ENCODE measurements at places on chromosomes 3 and 15.

DNA sequence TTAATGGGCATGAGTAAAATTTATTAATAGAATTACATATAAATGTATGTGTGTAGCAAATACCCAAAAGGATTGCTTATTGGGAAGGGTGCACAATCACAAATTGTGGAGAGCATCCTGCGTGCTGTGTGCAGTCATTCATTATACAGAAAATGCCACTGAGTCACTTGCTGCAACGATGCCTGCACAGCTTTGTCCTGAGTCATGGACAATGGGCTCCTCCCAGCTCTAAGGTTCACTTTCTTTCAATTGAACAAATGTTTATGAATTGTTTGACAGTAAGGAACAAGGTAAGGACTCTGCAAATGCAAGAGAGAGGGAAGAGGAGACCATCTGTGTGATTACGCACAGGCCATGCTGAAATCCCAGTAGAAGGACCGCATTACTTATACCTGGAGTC lies 18.7 kb downstream of the CFAP161 start:
- no peak for DNase-seq

DNA sequence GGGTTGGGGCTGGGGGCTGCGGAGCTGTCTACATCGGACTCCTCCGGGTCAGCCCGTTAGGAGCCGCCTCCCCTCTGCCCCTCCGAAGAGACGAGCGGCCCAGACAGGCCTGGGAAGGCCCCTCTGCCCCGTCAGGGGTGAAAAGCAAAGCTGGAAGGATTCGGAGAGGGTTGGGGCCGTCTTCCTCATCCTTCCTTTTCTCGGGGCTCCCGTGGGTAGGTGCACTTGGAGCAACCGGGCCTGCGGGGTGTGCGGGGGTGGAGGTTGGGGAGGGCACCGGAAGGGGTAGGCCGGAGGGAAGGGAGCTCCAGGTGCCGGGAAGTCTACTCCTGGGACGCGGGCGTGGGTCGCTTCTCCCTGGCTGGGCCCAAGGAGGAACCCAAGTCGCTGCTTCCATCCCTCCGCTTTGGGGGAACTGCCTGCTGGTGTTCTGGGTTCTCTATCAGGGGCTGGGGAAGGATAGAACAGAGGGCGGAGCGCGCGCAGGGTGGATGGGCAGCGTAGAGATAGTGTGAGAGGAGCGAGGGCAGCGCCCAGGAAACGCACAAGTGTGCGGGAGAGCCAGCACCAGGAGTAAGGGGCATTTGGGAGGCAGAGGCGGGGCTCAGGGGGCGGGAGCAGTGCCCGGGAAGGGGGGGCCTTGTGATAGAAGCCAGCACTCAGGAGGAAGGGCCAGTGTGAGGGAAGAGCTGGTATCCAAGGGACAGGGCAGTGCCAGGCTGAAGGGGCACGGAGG lies 590 bp downstream of the POLR2H start:
- peak; percentile 35 for DNase-seq

DNA sequence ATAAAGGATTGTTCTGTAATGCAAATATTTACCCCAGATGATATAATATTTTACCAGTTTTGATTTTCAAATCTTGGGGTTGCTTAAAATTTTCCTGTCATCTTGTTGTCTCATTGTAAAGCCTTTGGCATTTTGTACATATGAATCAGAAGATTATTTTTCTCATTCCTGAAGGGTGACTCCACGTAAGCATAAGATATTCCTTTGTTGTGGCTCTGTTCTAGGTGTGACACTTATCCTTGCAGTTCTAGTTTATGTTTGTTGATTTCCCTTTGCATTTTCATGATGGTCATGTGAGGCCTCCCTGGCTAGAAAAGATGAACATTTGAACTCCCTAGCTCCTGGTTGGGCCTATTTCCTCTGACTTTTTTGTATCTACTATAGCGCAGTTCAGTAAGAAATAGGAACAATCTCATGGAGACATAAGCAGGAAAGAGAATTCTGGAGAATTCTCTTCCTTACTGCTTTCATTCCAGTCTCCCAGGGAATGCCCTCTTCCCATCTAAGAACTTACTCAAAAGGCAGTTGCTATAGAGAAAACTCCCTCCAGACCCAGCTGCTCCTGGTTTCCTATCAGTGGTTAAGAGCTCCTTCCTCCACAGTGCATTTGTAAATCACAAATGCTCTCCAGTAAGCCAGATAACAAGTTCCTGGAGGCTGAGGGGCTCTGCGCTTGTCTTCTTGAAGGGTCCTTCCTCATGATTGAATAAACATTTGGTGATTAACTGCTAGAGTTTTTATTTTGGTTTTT lies 124.7 kb downstream of the WNT5A start:
- no peak for DNase-seq

DNA sequence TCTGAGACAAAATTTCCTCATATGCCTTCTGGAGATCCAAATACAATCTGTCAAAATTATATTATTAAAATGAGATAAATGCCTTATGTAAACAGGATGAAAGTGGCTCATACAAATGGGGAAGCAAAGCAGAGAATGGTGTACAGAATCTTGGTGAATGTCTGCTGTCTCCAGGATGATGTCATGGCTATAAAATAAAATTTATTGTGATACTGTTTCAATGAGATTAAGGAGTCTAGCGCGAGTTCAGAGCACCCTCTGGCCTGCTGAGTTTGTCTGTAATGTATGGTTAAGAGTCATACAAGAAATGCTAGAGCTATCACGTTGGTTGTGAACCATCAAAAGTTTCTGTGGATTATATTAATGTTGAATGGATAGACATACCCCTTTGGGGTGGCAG lies 359.7 kb downstream of the EFHB start:
- DNase-seq: no peak

DNA sequence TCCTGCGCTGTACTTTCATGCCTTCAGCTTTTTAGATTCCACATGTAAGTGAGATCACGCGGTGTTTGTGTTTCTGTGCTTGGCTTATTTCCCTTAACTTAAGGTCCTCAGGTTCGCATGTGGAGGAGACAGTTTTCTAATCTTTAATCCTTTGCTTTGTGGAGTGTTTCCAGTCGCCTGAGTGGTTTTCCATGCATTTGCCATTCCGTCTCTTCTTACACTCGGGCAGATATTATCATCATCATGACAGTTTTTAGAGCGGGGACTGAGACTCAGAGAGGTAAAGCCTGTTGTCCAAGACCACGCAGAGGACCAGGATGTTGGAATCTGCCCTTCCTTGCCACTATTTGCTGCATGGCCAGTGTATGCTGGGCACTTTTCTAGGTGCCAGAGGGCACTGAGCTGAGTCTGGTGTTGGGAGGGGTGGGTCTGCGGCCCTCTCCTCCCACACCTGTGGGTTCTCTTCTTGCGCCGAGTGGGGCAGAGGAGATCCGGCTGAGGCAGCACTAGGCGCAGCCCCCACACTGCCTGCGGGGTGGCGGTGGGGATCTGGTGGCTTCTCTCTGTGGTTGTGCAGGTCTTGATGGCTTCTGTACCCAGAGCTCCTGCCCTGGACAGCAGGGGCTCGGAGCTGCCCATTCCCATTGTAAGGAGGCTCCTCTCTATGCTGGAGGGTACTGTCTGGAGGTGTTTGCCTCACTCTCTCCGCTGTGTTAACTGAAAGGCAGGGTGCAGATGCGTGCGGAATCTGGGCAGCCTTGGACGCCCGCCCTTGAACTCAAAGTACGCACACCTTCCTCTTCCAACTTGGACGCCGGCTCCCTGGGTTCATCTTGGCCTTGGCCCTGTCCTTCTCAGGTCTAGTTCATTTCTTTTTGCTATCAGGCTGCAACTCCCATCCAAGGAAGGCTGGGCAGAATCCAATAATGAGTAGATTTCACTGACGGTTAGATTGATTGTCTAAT lies 156.0 kb upstream of the RGMA start:
- no peak for DNase-seq

- DNase-seq: no peak
Measured at GRCh38 chr3:184820525-184820924, 8.6 kb downstream of the VPS8 start.

DNA sequence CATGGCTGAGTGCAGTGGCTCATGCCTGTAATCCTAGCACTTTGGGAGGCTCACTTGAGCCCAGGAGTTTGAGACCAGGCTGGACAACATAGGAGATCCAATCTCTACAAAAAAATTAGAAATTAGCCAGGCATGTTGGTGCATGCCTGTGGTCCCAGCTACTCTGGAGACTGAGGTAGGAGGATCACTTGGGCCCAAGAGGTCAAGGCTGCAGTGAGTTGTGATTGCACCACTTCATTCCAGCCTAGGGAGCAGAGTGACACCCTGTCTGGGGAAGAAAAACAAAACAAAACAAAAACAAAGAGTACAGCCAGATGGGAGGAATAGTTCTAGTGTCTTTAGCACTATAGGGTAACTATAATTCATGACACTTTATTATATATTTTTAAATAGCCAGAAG lies 26.2 kb upstream of the COMMD4 start:
- no peak for DNase-seq

DNA sequence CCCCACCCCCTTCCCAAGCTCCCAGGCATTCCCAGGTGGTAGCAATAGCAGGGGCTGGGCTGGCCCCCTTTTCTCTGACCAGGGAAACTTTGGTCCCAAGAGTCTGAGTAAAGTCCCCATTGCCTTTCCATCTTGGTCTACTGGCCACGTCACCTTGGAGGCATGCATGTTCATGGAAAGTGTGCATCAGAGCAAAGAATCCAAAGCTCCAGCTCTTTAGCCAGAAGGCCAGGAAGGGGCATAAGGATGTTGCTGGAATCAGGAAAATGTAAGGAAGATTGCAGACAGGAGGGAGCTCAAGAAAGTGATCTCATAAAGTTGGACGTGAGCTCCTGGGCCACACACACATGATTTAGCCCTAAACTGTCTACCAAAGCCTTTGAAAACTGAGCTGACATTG lies 63.6 kb downstream of the KBTBD12 start:
- no peak for DNase-seq

DNA sequence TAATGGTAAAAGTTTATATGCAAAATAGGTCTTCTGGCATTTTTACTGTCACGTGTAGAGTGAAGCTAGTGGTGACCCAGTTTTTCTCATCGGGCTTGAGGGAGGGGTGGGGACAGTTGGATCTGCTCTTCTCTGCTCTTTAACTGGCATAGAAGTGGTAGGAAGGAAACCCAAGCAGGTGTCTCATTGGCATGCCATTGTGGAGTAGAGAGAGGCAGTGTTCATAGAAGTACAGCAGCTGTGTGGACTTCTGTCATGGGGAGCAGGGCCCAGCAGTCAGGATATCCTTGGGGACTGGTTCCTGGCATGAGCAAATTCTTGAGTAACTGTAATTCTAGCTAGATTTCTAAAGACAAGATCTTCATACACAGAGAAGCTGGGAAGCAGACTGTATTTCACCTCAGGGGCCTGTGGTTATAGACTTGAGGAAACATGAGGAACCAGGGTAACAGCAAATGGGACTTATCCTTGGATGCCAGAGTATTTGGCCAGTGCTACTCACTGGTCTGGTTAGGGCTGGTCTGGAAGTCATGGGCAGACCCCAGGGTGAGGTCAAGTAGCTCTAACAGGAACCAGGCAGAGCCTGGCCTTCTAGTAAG lies 42.9 kb downstream of the CDIN1 start:
- no peak for DNase-seq

- no peak for DNase-seq
Measured at GRCh38 chr3:17639765-17640164, 102.7 kb downstream of the TBC1D5 start.

DNA sequence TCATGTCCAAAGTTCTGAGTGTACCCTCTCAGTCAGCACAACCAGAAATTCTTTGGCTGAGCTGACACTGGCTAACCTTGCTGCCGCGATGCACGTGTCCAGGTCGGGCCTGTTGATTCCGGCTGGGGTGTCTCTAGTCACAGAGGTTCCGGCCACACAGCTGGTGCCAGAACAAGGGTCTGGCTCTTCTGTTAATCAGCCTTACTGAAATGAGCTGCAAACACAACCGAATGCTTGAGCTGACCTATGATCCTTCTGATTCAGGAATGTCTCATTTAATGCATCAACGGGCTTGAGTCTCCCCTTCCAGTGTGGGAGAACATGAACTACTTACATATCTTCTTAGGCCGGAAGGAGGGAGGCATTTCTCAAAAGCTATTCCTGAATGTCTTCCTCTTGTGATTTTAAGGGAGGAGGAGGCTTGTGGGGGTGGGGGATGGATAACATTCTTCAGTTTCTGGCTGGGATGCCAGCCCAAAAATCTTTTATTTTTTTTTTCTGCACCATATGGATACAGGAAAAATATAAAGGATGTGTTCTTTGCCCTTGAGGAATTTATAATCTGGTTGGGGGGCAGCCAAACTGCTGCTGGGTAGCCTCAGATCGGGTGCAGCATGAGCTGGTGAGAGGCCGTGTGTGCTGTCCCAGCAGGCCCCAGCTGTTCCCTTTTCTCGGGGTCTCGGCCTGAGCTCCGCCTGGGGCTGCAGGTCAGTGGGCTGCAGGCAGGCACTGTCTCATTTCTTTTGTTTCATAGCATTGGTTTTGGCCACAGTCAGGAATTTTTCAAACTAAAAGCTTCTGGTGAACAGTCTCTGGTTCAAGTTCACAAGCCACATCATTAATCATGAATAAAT lies 319.1 kb upstream of the TBL1XR1 start:
- no peak for DNase-seq

DNA sequence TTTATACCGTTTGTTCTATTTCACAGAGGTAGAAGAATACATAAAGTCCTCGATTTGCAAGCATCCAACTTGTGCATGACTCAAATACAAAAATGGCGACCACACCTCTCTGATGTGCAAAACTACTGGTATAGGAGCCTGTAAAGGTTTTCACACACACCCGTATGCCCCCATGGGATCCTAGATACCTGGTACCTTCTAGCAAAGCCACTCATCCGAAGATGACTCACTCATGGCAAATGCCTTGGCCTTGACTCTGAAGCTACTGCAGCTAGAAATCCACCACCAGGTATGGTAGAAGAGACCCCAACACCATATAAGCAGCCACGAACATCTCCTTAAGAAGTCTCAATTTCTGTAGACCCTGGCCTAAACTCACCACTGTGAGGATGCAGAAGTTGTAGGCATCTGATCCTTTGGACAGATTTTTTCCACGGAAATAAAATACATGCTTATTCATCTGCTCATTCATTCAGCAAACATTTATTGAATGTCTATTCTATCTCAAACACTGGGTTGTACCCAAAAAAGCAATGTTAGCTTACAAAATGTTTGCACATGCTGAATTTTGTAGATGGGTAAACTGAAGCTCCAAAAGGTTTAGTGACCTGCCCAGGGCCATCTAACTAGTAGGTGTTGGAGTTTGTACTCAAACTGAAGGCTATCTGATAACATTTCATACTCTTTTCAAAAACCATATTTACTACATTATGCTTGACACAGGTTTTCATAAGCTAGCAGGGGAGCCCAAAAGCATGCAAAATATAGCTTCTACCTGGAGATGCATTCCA lies 158.8 kb downstream of the RORA start:
- no peak for DNase-seq

DNA sequence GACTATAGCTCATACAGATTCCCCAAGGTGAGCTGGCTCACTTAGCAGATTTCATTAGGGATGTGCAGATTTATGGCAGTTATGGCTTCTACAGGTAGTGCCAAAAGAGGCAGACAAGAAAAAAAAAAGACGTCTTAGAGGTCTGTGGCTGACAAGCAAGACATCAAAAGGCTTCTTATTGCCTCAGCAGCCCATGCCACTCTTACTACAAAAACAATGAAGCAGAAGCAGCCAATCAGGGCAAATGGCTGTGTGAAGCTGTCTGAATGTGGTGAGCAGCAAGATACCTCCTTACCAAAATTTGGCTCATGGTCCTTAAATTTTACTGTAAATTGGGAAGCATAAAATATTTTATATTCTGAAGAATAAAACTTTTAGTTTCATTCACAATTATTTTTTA lies 557.5 kb upstream of the GOLIM4 start:
- DNase-seq: no peak

GRCh38 chr3:190086191-190086590 lies 34.5 kb downstream of the P3H2 start:
- no peak for DNase-seq

GRCh38 chr3:42247576-42248027 lies 18.4 kb downstream of the CCK start:
- DNase-seq: peak; percentile 25

Data from stimulated activated CD8-positive, alpha-beta memory T cell treated with anti-CD3 and anti-CD28 coated beads, Interleukin-15, amount 100 ng/mL, for 48 hours (primary cell).